B cell (primary cell): ENCODE measurements at places on chromosomes 5 and 9.

- DNase-seq = peak; percentile 56
Measured at GRCh38 chr5:94968507-94969095, 316.3 kb downstream of the MCTP1 start.

DNA sequence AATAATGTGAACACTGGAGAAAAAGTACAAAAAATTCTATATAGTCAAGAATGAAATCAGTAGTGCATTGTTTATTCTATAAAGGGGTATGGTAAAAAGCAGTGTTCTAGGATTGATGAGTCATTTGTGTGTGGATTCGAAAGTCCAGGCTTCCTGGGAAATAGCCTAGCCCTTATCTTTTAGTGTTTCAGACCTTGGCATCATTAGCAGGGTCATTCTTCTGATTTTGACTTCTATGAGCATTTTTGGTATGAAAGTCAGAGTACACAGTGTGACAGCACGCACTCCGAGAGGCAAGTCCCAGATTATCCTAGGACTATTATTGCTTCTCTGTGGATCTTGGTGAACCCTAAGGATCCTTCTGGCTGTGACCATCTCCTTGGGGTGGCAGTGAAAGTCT is 16.9 kb downstream of the PCSK5 start:
- no peak for DNase-seq

DNA sequence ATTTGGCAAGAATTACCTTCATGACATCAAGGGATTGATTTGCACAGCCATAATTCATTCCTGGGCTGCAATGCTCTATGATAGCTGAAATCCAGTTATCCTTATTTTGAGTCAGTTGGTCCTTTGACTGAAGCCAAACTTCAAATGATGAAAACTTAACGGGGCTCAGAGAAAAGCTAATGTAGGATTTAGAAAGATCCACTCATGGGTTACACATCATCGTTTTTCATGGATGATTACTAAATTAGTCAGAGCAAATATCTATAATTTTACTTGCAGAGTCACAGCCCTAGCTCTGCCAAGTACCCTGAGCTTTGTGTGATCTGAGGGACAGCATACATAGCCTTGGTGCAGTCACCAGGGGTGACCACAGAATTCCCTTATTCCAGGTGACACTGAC is 27.3 kb upstream of the MUSK start:
- no peak for DNase-seq

- no peak for DNase-seq
Measured at GRCh38 chr5:34717426-34718327, 61.5 kb downstream of the RAI14 start.

- DNase-seq = no peak
Measured at GRCh38 chr5:6158974-6159831, 219.1 kb downstream of the MED10 start.

DNA sequence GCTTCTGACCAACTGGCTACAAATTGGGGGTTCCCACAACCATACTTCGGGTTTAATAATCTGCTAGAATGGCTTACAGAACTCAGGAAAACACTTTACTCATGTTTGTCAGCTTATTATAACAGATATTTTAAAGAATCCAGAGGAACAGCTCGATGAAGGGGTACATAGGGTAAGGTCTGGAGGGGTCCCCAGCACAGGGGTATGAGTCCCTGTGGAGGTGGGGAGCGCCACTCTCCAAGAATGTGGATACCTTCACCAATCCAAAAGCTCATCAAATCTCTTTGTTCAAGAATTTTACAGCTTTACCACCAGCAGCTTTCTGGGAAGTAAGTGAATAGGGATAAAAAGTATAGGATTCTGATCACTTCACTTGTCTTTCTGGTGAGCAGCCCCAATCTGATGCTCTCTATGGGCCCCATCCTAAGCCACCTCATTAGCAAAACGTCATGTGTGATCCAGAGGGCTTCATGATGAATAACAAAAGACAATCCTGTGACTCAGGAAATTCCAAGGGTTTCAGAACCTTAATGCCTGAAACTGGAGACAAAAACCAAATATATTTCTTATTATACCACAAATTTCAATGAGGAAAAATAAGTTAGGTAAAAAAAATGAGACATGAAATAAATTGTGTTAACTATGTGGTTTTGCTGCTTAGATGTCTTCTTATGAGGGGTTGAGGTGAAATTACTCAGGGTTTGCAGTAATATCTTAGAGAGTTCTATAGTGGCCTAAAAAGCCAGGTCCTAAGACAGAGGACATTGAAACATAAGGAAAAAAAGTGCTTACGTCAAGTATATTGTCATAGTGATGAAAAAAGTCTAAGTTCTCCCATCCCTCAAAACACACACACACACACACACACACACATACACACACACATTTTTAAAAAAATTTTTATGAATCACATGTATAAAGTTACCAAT is 290.5 kb downstream of the ANXA1 start:
- no peak for DNase-seq

GRCh38 chr5:2183154-2184025 is 300.7 kb upstream of the IRX4 start:
- DNase-seq = no peak

DNA sequence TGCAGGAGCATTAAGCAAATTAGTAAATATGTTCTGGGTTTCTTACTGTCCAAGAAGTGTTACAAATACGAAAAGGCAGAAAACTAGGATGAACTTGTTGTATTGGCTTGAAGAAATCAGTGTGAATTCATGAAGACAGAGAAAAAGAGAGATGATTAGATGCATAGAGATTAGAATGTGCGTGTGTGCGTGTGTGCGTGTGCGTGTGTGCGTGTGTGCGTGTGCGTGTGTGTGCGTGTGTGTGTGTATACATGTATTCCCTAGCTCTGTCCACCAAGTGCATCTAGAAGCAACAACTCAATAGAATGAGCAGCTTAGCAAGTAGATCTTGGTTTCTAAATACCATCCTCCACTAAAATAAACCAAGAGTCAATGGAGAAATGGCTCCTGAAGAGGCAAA is 41.5 kb downstream of the SMIM23 start:
- no peak for DNase-seq

DNA sequence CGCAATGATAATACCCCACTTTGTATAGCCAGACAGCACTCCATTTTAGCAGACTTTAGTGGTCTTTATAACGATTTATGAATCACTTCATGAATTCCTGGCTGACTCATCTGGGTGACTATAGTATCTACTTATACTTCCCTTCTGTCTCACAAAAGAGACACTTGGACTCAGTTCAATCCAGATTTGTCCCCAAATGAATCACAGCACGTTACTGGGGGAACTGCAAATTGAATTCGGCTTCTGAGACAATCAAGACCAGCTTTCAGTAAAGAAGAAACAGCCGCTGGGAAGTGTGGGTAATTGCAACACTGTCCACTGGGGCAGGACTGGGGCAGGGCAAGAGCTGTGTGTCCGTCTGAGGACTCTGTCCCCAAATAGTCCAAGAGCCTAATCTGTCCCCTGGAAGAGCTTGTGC is 337.3 kb upstream of the RFX3 start:
- no peak for DNase-seq

DNA sequence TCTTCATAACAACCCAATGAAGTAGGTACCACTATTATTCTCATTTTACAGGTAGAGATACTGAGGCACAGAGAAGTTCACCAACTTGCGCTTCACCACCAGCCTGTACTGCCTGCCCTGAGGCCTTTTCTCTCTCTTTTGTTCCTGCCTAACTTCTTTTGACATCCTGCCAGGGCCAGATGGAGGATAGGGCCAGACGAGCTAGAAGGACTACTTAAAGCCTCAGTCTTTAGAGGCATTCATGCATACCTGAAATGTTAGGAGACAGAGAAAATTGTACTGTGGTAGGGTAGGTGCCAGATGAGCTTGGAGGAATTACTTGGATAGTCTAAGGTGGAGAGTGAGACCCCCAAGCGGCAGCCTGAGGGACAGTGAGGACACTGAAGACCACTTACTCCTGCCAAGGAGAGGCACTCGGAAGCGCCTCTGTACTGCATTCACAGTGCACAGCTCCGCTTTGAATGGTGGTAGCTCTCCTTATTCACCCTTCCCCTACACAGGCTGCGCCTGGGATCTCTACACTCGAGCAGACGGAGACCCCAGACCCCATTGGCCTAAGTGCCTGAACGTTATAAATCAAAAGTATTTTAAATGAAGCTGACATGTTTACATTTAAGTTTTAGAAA is 6.2 kb upstream of the ORM1 start:
- no peak for DNase-seq

DNA sequence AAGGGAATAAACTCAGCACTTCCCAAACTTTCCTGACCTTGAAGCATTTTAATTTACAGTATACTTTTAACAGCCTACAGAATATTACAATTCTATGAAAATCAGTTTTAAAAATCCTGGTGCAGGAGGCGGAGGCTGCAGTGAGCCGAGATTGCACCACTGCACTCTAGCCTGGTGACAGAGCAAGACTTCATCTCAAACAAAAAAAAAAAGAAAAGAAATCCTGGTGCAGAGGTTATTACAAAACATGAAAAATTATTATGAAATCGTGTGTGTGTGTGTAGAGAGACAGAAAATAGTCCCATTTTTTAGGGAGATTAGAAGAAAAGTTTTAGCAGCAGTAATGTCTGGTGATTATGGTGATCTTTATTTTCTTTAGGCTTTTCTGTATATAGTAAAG is 26.9 kb downstream of the GOLPH3 start:
- DNase-seq = no peak

- DNase-seq = no peak
Measured at GRCh38 chr5:9380109-9380508, 165.8 kb downstream of the SEMA5A start.

DNA sequence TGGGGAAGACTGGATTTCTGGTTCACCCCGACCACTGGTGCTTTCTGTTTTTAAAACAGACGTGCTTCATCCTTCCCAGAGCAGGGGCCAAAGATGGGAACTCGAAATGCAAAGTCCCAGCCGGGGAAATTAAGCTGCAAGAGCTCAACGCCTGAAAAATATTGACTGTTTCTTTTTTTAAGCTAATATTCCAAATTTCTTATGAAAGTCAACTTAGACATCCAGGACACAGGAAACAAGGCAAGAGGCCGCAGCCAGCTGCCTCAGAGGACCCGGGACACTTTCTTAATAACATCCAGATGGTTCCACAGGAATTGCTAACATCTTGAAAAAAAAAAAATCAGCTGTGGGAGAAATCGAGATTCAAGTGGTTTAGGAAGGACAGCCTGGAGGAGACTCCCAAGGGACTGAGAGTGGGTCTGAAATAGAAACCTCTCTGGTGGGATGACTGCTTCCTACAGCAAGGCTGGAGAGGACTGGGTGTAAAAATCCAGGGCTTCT is 144.9 kb downstream of the FGF1 start:
- DNase-seq = no peak

DNA sequence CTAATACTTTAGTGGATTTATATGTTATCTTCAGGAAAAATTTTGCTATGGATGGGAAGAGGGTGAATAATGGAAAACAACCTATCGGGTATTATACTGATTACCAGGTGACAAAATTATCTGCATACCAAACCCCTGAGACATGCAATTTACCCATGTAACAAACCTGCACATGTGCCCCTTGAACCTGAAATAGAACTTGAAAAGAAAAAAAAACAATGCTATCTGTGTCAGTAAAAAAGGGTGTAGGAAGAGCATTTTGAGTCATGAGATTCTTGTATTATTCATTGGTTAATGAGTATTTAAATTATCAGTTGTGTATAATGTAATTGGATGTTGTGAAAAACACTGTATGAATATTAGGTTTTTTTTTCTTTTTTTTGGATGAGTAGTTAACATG is 75.4 kb downstream of the PRR16 start:
- no peak for DNase-seq

GRCh38 chr5:103541114-103541513 is 21.5 kb downstream of the NUDT12 start:
- no peak for DNase-seq

DNA sequence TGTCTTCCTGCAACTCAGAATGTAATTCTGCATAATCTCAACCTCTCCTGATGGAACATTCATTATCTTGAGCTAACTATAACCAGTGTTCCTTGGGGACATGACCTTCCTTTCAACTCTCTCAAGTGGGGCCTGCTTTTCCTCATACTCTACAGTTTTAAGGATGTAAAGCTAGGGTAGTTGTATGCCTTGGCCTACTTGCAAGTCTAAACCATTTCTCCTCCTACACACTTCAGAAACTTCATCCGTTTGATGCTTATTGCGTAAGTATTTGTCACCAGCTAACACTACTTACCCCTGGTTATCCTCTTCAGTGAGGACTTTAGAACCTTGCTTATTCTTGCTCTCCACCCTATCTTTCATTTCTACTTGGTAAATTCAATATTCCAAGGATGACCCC is 548.9 kb downstream of the HINT1 start:
- no peak for DNase-seq

DNA sequence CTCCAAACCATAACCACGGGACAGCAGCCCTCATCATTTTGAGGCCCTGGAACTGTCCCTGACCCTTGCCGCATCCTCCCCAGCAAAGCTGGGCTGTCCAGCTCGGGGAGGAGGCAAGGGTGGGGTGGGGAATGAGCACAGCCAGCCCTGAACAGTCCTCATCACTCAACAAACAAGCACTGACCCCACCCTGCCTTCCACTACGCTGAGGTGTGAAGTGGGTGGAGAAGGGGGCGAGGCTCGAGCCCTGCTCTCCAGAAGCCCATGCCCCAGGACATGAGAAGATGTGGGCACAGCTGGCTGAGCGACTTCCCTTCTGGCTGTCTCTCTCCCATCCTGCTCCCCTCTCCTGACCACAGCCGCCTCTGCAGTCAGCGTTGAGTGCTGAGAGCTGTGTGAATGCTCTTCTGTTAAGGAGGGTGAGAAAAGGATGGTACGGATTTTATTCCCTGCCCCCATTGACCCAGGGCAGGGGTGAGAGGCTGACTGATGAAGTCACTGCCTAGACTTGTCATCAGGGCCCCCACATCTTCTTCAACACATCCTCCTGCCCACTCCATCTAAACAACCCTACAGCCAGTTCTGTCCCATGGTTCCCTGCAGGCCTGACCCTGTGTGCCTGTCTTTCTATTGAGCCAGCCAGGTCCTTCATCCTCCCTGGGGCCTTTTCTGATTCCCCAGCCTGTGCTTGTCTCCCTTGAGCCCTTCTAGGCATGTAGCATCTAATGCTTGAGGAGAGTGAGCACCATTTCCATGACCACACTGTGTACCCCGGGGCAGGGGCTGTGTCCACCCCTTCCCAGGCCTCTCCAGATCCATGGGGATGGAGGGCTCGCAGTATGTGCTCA is 276.0 kb downstream of the FSTL4 start:
- DNase-seq = no peak
